ENCODE measurements at places on chromosomes 13 and 19.

DNA sequence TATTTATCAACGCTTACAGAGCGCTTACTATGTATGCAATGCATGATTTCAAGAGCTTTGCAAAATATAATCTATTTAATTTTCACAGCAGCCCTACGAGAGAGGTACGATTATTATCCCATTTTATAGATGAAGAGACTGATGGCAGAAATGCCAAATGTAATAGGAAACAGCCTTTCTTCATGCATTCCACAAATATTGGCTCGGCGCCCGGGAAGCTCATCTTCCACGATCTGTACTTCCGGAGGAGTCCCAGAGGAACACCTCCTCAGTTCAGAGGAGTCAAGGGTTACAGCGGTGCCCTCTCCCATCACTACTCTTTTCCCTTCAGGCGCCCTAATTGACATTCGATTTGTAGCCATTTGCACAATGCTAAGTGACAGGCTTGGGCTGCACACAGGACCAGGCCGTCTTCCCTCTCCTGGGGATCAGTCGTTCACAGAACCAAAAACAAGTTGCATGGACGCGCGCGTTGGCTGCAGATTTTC lies 1.1 kb upstream of the ARHGAP35 start:
- DNase-seq: peak; percentile 96

DNA sequence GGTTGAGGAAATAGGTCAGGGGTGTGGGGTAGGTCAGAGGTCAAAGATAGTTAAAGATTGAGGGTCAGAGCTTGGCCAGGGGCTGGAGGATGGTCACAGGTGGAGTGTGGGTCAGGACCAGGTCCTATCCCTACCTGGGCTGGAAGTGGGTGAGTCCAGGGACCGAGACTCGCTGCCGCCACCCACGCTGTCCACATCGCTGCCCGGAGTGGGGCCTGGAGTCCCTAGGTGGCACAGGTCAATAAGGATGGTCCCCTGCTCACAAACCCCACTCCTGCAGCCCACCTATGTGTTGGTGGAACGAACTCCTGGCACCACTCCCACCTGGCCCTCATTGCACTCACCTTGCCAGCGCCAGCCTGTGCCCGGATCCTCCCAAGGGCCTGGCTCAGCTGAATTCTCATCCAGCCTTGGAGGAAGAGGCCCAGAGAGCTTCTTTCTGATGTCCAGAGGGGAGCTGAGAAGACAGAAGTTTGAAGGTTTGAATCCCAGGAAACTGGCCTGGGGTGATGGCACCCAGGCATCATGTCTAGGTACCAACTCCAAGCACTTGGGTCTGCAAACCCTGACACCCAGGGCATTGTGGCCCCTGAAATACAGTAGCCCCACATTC lies 6.8 kb downstream of the GMIP start:
- no peak for DNase-seq

DNA sequence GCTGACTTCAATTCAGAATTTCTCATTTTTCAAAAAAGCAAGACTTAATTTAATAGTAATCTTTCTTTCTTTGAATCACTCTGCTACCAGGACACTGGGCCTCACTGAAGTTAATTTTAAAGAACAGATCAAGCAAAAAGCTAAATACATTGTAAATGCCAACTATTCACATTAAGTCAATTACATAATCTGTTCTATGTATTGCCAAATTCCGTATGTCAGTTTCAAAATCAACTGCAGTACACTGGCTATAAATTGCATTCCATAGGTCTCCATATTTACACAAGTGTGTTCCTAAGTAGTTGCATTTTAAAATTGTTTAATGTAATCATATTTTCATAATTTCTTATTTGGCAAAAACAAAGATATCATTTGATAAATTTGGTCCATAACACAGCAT lies 10.1 kb downstream of the FOXO1 start:
- no peak for DNase-seq

- DNase-seq: no peak
These were observed 8.9 kb upstream of the ZNF527 start for GRCh38 chr19:37361994-37362393.

GRCh38 chr19:48963371-48964204 lies 1.5 kb upstream of the FTL start:
- DNase-seq: peak; percentile 20

DNA sequence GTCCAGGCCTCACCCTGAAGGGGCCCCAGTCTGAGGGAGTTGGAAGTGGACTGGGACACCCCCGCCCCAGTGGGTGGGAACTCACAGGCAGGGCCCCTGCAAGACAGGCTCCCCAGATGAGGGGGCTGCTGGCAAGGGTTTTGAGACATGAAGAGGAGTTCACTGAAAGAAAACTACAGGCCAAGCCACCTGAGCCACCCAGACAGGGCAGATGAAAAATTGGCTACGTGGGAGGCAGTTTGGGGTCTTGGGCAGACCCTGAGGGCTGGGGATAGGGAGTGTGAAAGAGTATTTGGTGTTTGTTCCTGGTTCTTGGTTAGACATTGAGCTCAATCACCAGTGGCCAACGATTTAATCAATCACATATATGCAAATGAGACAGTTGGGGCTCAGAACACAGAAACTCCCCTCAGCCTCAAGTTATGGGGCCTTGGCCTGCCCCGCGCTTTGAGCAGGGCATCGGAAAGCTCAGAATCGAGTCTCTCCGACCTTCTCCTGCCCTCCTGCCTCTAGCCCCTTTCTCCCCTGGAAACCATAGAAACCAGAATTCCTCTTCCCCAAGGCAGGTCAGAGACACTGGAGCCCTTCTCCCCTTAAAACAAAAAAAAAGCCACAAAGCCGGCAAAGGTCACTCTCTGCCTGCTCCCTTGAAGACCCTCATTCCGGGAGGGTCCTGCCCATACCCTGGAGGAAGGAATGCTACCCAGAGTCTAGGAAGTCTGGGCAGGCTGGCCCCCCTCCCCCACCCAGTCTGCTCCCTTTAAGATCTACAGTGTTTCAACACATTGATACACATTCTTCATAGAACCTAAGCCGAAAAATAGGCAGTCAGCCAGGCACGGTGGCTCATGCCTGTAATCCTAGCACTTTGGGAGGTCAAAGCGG lies 1.3 kb upstream of the ISYNA1 start:
- no peak for DNase-seq

- no peak for DNase-seq
These were observed 48.5 kb upstream of the F7 start for GRCh38 chr13:113057084-113057483.

DNA sequence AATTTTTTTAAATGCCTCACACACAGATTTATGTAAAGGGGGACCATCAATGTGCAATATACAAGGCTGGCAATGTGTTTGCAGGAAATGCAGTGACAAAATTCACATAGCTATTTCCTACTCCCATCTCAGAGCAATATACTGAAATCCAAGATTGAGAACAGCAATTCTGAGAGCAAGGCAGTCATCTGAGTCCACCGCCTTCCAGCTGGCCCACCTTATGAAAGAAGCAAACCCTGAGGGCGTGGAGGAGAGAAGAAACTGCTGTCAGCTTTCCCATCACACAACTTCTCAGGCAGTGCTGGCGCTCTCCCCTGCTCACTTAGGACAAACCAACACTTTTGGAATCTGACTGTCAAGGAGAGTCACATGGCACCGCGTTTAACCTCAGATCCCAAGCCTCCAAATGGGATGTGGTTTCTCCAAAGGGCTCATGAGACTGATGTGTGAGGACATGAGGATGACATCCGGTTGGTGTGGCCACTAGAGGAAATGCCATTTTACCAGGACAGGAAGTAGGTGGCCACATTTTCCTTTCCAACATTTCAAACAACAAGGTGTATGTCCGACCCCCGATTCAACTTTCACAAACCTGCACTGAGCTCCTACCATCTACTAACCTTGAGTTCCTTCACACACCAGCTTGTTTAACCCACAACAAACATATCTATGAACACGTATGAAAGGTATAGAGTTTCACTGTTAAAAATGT lies 3.7 kb upstream of the DOCK9 start:
- no peak for DNase-seq

DNA sequence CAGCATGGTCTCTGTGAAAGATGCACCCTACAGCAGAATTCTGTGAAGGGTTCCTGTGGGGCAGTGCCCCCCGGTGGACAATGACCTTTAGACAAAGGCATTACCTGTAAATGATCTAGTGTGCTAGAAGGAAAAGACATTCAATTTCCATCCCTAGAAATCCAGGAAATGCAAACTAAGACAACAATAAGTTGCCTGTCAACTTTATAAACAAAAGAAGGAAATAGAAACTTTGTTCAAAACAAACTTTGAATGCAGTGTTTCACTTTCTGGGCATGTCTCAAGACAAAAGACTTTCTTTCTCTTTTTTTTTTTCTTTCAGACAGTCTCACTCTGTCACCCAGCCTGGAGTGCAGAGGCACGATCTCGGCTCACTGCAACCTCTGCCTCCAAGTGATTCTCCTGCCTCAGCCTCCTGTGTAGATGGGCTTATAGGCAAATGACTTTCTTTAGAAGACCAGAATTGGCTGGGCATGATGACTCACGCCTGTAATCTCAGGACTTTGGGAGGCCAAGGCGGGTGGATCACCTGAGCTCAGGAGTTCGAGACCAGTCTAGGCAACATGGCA lies 15.5 kb downstream of the TEX101 start:
- no peak for DNase-seq

- DNase-seq: no peak
These were observed 157.9 kb downstream of the PTPRS start for GRCh38 chr19:5182751-5183150.
